ENCODE measurements at places on chromosomes 12 and 14.

- no peak for DNase-seq
These were observed 37.3 kb upstream of the DIP2B start for GRCh38 chr12:50467439-50467838.

DNA sequence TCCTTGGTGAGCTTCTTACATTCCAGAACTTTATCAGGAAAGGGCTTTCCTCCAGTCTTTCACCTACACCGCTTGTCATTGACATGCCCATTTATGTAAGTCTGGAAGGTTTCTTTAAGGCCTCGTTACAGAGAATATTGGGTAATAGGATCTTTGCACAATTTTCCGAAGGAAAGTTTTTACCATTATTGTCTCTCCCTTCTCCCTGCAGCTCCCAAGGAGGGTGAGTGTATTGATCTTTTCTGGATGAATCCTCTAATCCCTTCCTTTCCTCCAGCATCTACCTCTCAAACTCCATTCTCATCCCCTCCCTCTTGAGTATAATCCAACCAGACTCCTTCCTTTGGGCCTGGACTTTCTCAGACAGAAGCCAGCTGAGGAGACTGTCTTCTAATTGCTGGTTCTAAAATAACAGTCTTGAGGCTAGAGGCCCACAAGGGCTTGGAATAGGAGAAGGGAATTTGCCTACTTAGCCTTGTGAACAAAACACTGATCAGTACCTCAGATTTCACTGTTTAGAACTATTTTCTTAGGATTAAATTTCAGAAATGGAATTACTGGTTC is 21.8 kb downstream of the WNK1 start:
- DNase-seq, result no peak

DNA sequence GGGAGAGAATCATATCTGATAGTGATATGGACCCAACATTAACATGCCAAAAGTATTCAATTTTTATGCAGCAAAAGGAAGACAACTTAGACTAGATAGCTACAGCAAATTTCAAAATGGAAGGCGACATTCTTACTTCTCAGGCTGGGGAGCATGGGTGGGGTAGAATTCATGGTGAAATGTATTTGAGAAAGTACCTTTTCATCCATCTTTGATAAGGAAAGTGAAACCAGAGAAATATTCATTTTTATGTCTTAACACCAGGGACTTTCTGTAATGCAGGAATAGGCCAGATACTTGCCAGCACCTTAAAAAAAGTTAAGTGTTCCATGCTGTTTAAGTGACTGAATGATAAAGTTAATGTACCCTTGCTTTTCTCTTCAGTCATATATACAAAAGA is 13.4 kb downstream of the BTG1 start:
- no peak for DNase-seq

DNA sequence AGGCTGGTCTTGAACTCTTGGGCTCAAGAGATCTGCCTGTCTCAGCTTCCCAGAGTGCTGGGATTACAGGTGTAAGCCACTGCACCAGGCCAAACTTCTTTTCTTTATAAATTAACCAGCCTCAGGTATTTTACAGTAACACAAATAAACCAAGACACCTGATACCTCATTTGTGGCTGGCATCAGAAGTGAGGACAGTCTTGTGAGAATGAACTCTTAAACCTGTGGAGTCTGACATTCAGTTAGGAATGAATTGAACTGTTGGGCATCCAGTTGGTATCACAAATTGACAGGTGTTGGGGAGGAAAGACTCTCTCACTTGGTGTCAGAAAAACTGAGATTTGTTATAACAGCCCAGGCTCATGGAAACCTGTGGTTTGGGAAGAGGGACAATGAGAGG is 120.5 kb downstream of the DENND5B start:
- no peak for DNase-seq

- no peak for DNase-seq
These were observed 84.0 kb downstream of the ITPK1 start for GRCh38 chr14:93031505-93032315.

DNA sequence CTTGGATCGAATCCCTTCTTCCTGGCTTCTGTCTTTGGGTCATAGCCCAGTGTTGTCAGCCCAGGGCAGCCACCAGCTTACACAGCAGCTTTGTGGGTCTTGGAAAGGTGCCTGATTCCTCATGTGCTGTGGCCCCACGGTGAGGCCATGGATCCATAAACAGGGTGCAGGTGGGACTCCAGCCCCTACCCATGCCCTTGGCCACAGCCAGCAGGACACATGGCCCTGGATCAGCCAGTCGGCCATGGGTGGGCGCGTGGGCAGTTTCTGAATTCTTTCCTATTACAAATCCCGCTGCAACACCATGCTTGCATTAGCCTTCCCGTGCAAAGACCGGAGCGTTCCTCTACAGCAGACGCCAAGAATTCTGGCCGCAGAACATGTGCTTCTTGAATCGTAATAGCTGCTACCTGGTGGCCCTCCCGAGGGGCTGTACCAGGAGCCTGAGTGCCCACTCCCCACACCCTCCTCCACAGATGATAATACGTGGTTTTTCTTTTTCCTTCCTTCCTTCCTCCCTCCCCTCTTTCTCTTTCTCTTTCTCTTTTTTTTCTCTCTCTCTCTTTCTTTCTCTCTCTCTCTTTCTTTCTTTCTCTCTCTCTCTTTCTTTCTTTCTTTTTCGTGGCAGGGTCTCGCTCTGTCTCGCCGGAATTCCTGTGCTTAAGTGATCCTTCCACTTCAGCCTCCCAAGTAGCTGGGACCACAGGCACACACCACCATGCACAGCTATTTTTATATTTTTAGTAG is 2.9 kb upstream of the MMP17 start:
- DNase-seq, result no peak

DNA sequence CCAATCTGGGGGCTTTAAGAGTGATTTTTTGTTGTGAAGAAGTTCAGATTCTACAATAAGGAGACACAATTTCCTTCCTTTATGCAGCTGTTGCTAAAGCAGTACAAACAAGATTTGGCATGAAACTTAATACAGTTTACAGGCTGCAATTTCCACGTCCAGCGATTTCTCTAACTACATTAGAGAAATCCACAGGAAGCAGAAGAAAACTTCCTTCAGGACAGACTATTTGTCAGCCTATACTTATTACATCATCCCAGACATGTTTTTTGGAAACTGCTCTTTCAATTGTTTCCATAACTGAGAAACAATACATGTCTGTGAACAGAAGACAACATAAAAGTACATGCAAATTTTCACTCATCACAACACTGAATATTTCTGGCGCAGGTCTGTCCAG is 204.3 kb downstream of the TTC7B start:
- no peak for DNase-seq

DNA sequence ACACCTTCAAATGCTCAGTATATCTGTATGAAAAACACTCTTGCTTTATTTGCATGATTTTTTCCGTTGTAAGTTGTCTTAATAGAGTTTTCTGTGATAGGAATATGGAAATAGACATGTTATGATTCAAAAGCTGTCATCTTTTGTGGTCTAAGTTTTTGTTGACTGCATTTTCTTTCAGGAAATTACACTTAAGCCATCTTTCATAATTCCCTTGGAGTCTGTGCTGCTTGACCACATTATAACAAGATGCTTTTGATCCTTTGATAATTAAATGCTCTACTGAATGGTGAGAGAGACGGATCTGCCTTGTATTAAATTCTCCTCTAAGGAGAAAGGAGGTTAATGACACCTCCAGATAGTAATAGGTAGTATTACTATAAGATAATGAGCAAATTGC is 272.8 kb upstream of the DAAM1 start:
- no peak for DNase-seq

DNA sequence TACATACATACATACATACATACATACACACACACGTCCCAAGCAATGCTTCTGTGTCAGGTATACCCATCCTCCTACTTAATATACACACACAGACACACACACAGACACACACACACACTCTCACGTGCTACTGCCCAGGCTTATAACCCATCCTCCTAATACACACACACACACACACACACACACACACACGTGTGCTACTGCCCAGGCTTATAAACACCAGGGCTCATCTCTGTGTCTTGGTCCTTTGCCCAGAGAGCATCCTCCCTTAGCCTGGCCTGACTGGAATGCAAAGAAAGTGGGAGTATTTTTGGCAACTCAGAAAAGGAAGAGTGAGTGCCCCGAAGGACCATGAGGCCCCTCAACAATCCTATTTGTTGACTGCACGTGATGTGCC is 129.0 kb downstream of the RBM19 start:
- no peak for DNase-seq

DNA sequence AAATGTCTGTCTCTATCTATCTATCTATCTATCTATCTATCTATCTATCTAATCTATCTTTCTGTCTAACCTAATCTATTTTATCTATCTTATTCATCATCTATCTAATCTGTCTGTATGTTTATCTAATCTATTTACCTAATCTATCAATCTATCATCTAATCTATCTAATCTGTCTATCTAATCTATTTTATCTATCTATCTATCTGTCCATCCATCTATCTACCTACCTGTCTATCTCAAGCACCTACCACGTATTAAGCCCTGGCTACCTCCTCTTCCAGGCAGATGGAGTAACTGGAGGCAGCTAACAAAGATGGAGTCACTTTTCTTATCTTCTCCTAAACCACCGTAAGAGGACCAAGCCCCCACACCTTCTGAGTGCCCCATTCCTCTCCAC is 5.8 kb downstream of the CD4 start:
- DNase-seq, result no peak

DNA sequence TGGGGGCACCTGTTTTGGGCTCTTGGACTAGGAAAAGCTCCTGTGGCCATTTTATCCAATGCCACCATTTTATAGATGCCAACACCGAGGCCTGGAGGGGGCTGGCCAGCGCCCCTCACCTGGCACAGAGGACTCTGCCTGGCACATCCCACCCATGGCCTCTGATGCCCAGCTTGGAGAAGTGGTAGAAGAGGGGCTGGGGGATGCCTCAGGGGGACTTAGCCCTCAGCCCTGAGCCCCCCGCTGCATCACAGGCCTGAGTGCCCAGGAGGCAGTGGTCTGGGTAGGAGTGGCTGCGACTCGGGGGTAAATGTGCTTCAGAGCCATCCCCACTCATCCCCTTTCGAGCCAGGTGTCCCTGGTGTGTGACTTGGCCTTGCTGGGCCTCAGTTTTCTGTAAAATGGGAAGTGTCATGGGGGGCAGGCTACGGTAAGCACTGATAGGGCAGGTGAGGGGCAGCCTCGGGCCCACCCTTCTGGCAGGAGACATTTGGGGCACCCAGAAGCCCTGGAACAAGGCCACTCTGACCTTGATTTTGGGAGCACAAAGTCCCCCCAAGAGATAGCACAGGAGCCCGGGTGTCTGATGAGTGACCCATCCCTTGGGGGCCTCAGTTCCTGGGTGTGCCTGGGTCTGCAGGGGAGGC is 22.5 kb downstream of the SH2B3 start:
- no peak for DNase-seq

DNA sequence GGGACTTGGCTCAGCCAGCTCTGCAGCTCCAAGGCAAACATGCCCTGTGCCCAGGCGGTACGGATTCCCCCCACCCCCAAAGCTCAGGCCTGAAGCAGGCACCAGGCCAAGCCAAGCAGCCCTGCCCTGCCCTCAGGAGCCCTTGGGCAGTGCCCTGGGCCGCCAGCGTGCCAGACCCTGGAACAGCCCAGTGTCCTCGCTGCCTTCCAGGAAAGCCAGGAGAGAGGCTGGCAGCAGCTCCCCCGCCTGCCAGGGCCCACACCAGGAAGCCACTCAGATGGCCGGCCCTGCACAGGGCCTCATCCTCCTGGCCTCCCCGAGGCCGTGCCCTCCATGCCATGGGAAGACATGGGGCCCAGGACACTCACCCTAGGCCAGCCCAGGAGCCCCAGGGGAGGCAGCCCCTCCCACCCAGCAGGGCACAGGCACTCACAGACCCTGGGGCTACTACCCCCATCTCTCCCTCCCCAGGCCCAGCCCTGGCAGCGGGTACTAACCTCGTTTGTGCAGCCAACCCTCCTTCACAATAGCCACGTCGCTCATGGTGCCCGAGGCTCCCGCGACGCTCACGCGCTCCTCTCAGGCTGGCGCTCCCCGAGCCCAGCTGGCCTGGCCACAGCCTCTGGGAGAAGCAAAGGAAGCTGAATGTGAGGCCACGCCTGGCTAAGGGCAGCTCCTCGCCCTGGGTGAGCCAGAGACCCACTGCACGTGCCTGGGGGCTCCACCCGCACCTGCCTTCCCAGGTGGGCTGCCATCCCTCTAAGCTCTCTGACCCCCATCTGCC is 3.3 kb downstream of the AKT1 start:
- DNase-seq, result no peak

GRCh38 chr14:105709281-105710118 is 183.1 kb downstream of the TMEM121 start:
- no peak for DNase-seq

- no peak for DNase-seq
These were observed 181.2 kb downstream of the TMTC2 start for GRCh38 chr12:82867762-82868500.

DNA sequence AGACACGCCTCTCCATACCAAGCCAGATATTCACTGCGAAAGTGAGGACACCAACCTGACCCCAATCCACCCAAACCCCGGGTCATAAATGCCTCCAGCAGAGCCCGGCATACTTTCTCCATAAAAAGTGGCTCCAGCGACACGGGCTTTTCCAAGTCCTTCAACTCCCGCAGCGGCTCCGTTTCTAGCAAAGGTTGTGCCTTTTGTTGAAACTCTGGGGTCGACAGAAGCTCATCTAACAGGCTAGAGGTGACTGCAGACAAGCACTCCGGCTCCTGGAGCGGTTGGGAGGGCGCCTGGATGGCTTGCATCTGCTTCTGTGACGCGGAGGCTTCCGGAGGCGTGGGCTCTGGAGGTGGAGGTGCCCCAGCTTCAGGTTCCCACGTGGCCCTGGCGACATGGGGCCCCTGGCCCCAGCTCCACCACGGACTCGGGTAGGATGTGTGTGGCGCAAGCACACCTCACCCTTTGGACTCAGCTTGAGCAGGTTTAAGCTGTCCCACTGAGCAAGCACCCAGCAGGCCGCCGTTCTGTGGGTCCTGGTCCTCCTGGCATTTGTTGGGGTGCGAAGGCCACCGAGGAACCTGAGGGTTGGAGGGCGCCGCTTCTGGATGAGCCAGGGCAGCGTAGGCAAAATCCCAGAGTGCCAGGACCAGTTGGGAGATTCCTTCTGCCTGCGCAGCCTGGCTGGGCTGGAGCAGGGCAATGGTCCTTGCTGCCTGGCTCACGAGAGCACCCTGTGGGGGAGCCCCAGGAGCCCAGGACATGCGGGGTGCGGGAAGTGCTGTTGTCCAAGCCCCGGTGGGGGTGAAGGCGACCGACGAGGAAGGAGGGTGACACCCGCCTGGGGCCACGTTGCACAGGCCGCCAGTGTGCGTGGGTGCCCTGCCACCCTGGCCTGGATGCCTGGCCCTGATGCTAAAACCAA is 186.3 kb downstream of the ALG10 start:
- no peak for DNase-seq

DNA sequence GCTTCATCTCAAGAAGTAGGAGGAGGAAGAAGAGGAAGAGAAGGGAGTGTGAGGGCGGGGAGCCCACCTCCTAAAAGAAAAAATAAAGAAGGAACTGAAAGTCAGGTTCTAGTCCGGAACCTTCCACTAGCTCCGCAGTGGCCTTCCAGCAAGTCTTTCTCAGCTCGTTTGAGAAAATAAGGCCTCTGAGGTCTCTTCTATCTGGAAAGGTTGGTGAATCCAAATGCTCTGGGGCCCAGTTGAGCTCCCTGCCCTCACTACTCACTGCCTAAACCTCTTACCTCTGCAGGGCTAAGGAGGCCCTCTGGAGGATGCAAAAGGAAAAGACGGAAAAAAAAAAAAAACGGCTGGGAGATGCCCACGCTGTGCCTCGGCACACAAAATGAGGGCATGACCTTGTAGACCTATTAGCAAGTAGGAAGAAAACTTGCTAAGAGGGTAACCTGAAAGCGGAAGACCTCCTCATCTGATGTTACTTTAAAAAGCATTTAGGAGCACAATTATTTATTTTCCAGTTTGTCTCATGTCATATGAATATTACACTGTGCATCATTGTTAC is 35.9 kb downstream of the FBLN5 start:
- peak; percentile 52 for DNase-seq

All from stimulated activated CD4-positive, alpha-beta T cell treated with anti-CD3 and anti-CD28 coated beads, Interleukin-4, amount 100 ng/mL, for 24 hours (primary cell).